A549 treated with CORT108297 at 1 μM for 4 hours (cell line): ENCODE measurements at places on chromosomes 4 and X. TPM values are rescaled to one million over a fixed set of nuclear protein-coding genes. Genes with fewer than 3 reads are reported as not detected.

The TEX13B gene
- not detected in 5 replicates for total RNA-seq

The CENPVL2 gene
- total RNA-seq = not detected in 5 replicates

The TLR8 gene
- total RNA-seq = not detected in 5 replicates

The NUP62CL gene
- 13.2 to 17.3 TPM (median 14.8 TPM) in 5 replicates for total RNA-seq

The TEX13C gene
- 0.02 TPM in 1 of 5 replicates, not detected in the others for total RNA-seq

The CD38 gene
- 8.6 to 13.7 TPM (median 10.1 TPM) in 5 replicates for total RNA-seq

The TRPC3 gene
- 0.05 to 0.07 TPM (median 0.07 TPM) in 3 of 5 replicates, not detected in the others for total RNA-seq

The USP17L10 gene
- not detected in 5 replicates for total RNA-seq

The MUC7 gene
- not detected in 5 replicates for total RNA-seq

The GPRASP3 gene
- total RNA-seq = 3.2 to 4.0 TPM (median 3.7 TPM) in 5 replicates

The FRG2 gene
- 0.09 TPM in 1 of 5 replicates, not detected in the others for total RNA-seq
